ENCODE measurements at places on chromosomes 1 and 21. TPM values are rescaled to one million over a fixed set of nuclear protein-coding genes. Genes with fewer than 3 reads are reported as not detected.

DNA sequence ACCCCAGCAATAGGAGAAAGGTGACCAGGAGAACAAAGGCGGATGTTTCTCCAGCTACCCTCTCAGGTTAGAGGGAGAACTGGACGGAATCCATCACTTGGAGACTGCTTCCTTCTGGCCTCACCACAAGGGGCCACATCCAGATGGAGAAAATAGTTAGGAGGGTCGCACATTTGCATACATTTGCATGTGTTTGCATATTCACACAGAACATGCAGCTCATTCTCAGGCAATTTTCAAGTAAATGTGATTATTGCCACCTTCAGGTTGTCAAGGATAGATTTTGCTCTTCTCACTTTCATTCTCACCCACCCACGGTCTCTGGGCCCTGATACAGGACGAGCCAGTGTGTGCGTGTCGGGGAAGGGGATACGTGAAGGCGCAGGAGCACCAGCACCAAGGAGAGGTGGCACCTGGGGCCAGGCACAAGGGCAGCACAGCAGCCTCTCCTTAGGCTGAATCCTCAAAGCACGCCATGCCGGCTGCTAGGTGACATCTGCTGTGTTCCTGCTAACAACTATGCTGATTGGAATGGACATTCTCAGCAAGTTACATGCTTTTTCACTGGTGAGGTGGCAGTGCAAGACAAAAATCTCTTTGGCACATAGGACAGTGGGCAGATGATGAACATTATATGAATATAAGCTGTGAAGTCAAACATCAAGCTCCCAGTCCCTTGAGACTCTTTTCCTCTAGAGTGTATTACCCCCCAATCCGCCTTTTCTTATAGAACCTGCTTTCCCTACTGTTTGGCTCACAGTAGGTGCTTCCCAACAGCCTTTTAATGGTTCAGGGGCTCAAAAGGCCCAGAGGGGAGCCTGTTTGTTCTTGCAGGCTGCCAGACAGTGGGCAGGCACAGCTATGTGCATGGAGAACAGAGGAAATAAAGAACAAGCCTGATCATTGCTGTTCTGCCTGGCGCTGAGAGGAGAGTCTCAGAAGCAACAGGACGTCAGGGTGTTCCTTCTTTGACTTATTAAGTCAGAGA lies 14.3 kb downstream of the ACKR1 start:
- no peak for DNase-seq

HSD3B2 gene
- 0.23 TPM for polyA plus RNA-seq

DNA sequence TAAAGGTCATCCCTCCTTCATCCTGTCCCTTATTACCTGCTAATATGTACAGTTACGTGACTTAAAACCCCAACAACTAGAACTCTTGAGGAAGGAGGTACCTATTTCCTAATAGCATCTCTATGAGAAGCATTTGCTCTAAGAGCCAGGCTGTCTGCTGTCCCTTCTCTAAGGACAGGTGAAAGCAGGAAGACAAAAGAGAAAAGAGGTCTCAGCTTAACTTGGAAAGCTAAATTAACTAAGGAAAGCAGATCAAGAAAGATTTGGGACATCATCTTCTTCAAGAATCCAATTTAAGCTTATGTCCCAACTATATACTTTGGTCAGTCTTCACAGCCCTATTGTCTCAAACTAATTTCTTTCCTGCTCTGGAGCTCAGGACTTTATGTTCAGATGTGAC lies 2.9 kb downstream of the EGLN1 start:
- no peak for DNase-seq

DNA sequence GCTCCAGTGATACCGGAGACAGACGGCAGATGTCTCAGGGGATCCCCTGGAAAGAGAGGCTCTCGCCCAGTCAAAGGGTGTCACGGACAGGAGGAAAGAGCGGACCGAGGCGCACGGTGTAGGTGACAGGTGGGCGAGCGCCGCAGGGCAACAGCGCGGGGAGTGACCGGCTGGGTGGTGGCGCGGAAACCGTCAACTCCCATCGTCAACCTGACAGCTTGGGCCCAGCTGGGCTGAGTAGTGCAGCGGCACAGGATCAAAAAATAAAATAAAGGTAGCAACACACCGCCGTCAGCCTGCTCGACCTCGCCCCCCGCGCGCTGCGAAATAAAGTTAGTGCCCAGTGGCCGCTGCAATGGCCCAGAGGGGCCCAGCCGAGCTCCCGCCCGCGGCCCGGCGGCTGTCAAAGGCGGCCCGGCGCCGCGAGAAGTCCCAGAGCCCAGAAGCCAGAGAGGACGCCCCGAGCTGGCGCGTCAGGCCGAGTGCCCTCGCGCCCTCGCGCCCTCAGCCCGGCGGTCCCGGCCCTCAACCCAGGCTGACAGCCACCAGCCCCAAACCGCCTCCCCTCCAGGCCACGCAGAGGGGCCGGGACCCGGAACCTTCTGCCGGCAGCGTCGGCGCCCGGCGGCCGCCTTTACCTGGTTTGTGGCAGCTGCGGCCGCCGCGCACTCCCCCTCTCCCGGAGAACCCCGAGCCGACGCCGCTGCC lies at the start of gene LYST:
LYST (minus strand) TSS at position 702 of the 708 bp plus-strand sequence. CDS start 36,489 bp downstream, outside the sequence.
- DNase-seq, result peak; percentile 33

- no peak for DNase-seq
Measured at GRCh38 chr1:167145965-167146364, 52.1 kb downstream of the STYXL2 start.

DNA sequence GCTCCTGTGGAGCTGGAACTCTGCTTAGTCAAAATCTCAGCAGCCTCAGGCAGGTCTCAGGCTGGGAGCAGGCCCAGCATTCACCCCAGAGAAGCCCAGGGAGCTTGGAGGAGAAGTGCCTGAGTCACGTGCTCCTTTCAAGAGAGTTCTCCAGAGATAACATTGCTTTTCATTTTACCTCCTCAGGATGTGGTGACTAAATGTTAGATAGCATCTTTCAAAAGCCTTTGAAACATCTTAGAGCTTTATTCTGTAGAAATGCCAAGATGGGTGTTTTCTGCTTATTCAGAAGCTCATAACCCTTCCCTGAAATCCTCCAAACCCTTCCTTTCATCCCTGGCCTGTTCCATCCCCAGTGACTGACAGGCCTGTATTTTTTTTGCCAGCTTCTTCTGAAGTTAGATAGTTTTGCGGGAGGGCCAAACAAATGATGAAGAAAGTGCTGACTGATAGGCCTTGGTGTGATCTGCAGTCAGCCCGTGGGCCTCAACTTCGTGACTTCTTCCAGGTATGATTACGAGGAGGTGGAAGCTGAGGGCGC lies 58.0 kb downstream of the PGM1 start:
- no peak for DNase-seq

- no peak for DNase-seq
Measured at GRCh38 chr21:31142600-31142999, 104.3 kb upstream of the KRTAP19-8 start.

DNA sequence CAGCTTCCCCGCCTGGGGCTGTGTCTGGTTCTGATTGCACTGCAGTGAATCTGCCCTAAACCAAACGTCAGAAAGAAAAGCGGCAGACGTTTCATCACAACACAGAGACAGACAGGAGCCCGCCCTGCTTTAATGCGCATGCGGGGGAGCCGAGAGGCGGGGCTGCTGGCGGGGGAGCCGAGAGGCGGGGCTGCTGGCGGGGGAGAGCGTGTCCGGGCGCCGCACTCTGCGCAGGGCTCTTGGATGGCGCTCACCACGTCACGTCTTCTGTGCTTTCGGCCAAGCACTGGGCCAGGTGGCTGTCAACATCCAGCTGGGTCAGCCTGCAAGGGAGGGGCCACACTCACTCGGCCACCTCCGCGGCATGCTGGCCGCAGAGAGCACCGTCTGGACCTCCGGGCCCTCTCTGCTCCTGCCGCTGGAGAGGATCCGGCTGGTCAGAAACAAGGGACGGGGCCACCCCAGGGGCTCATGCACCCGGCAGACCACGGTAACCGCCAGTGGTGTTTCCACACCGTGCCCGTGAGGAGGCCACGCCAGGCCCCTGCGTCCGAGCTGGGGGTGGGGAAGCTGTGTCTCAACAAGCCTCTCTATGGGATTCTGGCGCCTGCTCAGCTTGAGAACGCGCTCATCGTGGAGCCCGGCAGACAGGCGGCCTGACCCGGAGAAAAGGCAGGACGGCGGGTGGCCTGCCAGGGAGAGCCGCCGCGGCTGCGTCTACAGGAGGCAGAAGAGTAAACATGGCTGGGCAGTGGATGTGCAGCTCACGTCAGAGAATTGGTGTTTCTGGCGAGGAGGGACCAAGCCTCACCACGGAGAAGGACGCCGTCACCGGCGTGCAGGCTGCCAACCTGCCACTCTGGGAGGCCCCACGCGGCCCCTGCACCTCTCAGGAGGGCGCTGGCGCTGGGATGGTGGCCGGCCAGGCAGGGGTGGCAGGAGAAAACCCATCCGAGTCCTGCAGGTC lies 4.8 kb downstream of the FAAP20 start:
- peak; percentile 88 for DNase-seq

DNA sequence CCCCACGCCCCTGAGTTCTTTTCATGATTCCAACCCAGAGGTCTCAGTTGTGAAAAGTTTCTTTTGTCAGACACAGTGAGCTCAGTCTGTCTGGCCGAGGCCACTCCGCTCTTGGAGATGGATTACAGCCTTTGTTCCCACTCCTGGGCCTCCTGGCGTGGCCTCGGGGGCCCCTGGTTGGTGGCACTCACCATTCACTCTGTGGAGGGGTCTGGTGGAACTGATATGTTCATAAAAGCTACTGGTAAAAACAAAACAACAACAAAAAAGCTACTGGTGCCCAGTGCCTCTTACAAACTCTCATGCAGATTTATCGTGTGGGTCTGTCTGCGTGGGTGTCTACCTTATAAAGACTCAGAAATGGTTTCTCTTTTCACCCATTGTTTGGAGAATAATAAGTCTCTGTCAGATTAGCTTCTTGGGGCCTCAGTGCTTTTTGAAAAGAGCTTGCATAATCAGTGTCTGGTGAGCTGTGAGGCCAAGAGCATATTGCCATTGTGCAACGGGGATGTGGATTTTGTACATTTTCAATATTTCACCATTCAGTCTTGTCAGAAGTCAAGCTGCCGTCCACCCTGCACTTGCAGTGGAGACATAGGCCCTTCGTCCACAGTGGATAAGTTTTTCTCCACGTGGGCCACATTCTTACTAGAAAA lies 86.7 kb downstream of the GALNT2 start:
- DNase-seq, result peak; percentile 52

OR2M2 gene
- not detected for polyA plus RNA-seq

DNA sequence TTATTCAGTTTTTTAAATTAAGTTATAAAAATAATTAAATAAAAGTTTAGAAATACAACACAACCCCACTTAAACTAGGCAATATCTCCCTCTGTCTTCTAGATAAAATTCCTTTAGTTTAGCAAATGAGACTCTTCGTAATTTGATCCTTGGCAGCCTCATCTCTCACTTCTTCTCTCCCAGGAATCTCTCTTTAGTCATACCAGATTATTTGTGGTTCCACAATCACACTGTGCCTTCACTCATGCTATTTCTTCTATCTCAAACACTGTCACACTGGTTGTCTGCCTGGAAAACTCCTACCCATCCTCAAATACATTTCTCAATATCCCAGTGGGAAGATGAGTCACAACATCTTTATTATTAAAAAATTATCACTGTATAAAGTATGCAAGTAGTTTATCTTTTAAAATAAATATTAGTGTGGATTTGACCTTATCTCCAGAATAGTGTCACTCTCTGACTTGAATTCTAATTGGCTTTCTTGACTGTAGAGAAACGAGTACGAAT lies 195.5 kb downstream of the KCNH1 start:
- DNase-seq, result no peak

DNA sequence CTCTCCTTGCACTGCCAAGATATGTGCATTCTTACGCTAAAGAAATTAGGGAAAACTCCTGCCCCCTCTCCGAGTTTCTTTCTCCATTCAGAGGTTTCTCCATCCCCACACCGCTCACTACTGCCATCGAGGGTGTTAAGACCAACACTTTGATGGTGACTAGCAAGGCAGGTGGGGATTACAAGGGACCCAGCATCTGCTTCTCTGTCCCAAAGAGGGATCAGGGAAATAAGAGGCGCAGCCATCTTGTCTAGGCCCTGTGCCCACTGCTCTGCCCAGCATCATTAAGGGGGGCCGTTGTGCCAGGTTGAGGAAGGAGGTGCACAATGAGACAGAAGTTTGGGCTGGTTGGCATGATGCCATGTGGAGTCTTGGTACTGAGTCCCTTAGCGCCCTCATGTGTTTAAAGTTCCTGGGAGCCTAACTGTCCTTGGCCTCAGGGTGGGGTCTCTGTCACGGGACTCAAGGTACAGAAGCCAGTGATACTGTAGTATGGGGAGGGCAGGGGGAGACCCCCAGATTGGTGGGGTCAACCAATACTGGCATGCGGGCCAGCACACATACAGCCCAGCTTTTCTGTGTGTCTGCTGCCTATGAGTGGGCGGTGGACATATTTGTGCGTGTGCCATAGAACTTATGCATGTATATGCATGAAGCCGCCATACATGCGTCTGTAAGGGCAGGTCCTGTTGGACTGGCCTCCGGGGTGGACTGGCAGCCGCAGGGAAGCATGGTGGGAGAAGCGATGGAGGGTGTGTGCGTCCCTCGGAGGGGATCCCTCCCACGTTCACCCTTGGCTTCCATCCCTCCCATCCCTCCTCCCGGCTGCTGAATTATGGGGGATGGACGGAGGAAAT lies 5.5 kb downstream of the EFNA3 start:
- no peak for DNase-seq

DNA sequence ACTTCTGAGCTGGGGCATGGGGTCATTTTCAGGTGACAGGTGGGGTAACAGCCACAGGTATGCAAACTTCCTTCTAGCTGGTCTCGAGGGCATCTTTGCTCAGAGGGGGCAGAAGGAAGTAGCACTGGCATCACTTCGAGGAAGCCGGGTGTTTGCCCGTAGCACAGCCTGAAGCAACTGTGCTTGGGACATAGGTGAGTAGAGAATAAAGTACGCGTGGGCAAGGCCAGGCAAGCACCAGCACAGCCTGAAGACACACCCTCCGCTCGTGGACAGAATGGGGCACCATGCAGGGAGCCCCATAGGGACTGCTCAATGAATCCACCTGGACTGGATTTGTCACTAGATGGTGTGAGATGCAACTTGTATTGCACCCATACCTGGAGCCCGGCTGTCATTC lies 167.1 kb downstream of the KCNJ6 start:
- DNase-seq, result no peak

DNA sequence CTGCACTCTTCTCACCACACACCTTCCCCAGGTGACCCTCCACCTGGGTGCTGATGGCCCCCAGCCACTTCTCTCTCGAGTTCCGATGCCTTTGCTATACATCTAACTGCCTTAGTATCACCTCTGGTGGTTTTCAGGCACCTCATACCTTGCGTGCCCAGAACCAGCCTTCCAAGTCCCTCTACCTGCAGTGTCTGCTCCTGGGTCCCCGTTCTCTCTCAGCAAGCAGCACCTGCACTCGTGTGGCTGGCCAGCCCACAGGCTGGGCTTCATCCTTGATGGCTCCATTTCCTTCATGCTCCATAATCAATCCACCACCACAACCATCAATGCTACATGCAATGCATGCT lies 49.2 kb upstream of the EDN2 start:
- no peak for DNase-seq

GRCh38 chr1:39124282-39124681 lies 80.2 kb upstream of the MACF1 start:
- no peak for DNase-seq

GRCh38 chr1:22710701-22711049 lies at the start of gene EPHB2:
Gene EPHB2 (plus strand): TSS chr1:22710839. CDS start chr1:22710983, 144 bp downstream.
- DNase-seq, result no peak

CADM3 gene
- 0.93 TPM for polyA plus RNA-seq

Data from right lung (tissue), 10 donors.